HepG2 (cell line): ENCODE measurements at places on chromosomes 3 and 15.

DNA sequence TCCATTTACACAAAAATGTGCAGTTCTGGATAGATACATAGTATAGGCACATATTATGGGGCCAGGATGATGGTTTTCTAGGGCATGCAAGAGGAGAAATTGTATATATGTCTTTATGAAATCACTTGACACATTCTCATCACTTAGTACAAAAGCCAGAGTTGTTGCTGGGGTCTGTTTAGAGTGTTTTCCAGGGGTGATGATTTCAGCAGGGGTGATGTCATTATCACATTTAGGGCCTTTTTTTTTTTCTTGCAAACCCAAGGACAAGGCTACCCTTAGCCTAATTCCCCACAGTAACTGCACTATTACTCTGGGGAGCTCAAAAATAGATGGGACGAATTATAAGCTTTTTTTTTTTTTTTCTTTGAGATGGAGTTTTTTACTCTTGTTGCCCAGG lies 3.6 kb downstream of the ZNF589 start:
- no peak for DNase-seq

DNA sequence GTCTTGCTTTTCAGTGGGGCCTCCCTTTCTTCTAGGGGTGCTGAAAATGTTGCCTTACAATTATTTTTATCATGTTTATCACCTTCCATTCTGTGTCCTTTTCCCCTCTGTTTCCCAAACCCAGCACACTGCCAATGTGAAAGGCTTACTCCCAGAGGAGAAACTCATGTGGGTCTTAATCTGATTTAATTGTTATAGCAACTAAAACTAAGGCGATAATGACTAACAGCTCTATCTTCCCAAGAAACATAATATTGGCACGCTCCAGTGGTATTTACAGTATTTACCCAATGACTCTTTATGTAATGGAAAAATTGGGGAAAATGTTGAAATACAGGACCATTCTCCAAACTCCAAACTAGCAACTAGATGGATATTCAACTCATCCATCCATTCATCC lies 58.4 kb downstream of the MESD start:
- DNase-seq: no peak

GRCh38 chr15:66951531-66952320 lies 113.7 kb upstream of the SMAD3 start:
- no peak for DNase-seq

DNA sequence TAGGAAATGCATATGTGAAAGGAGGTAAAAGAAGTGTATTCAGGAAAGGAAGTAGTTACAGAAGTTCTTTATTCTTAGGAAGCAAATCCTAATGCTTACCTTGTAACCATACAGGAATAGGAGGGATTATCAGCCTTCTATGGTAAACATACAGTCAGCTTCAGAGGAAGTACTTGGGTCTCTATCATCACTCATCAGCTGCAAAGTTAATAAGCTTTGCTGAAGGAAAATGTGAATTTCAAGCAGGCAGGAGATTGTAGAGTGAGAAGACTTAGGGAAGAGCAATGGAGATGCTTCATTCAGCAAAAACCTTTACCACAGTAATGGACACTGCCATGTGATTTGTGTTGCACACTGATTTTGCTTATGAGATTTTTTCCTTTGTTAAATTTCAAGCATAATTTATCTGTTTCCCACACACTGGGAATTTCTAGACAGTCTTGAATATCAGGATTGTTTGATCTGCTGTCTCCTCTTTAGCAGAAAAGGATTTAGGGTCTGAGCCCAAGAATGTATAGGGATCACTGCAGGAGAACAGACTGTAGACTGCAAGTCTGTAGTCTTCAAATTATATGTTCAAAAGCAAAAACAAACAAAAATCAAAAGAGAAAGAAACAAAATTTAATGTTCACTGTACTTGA lies 150.8 kb downstream of the ZNF609 start:
- peak; percentile 48 for DNase-seq

- DNase-seq: no peak
These were observed 42.8 kb downstream of the MAP2K1 start for GRCh38 chr15:66429546-66429945.

DNA sequence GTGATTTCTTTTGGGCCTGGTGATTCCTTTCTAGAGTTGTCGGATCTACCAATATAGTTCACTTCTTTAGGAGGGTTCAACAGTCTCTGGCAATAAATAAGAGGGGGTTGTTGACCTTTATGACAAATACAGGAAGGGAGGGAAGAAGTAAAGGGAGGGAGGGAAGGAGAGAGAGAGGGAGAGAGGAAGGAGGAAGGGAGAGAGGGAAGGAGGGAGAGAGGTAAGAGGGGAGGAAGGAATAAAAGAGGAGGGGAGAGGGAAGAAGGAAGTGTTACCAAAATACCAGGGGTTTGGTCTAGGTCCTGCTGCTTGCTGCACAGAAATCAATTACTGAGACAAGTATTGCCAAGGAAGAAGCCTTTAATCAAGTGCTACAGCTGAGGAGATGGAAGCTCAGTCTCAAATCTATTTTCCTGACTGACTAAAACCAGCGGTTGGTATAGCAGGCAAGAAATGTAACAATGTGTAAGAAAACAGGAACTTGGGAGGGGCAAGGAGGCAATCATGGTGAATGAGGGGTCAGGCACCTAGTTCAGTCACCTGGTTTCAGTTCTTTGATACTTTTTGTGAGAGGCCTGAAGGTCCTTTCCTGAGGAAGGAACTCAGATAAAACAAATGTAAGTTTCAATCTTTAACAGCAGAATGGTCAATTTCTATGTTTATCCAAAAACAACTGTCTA lies 14.1 kb upstream of the TMEM40 start:
- DNase-seq: no peak

- no peak for DNase-seq
These were observed 2.9 kb downstream of the NCEH1 start for GRCh38 chr3:172707967-172708366.

DNA sequence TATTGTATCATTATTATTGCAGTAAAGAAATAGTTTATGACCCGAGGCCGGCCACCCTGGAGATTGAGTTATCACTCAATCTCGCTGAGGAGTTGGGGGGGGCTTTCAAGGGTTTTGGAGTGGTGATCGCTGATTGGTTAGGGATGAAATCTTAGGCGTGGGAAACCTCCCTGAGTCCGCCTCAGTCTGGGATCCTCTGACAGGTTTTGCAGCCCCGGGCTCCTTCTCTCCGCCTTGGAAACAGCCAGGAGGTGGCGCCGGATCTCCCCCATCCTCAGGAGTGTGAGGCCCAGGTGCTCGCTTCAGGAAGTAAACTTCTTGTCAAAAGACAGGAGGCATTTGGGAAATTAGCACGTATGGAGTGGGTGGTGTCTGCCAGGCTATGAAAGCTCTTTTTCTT lies 41.1 kb upstream of the SEC61A1 start:
- peak; percentile 29 for DNase-seq

- no peak for DNase-seq
These were observed 239.1 kb upstream of the GADL1 start for GRCh38 chr3:31133541-31133940.

DNA sequence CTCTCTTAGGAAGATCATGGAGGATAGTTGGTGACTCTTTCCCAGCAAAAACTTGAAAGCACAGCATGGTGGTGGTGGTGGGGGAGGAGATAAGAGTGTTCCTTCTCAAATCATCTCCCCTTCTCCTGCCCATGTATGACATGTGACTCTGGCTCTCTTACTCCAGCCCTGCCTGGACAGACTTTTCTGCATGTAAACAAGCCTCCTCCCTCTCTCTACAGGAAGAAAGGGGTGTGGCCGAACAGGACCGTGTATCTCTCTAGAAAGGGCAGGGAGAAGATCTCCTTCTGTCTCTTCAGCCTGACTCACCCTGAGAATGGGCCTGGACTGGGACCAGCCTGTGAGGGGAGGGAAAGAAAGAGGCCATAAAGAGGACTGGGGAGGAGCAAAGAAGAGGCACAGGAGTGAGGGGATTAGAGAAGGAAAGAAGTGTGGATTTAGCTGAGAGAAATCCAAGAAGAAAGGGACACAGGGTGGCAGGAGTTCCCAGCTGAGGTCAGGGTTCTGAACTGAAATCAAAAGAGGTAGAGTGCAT lies 1.5 kb downstream of the CELF6 start:
- DNase-seq: no peak

- DNase-seq: no peak
These were observed 330.3 kb upstream of the THBS1 start for GRCh38 chr15:39250460-39251186.

DNA sequence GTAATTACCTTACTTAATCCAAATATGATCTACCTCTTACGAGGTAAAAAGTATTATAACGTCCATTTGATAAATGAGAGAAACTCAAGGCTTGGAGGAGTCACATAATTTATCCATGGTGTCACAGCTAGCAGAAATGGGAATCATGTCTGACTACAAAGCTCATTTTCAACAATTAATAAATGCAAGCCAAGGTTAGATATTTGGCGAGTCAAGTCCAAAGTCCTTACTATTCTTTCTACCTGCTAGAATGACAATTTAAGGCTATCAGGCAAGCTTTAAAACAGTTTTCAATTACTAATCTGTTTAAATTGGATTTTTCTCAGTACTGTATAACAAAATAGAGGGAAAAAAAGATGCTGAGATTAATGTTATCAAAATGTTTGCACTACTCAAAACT lies 68.6 kb downstream of the DLG1 start:
- DNase-seq: no peak

DNA sequence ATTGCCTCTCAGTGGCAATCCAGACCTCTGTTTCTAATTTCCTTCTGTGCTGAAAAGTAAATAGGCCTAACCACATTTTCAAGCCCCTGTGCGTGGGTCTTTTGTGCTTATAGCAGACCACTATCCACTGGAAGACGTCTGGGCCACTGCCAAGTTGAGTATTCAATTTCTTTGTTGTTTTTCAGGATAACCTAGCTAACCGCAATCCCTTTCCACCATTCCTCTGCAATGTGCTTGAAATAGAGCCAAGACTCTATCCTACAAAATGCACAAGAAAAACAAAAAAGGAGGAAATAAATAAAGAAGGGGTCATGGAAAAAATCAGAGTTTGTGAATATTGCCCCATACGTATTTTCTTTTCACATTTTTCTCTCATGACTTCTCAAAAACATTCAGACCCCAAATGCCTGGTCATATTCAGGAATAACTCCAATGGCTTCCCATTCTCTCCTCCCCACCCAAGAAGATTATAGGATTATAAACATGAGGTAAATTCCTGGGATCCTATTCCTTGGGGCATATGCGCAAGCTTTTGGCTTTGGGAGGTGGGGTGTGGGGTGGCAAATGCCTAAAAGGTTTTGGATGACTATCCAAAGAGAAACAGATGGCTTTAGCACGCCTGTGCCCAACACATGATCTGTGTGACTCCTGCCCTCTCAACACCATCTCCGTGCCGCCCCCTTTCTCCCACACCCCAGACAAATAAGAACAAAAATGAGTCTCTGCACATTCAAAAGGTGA lies 217.9 kb upstream of the THBS1 start:
- no peak for DNase-seq

GRCh38 chr3:89565098-89565497 lies 457.7 kb downstream of the EPHA3 start:
- DNase-seq: no peak

- DNase-seq: peak; percentile 91
These were observed 57.6 kb downstream of the FNDC3B start for GRCh38 chr3:172096881-172097420.

- no peak for DNase-seq
These were observed 3.3 kb downstream of the PIK3CA start for GRCh38 chr3:179151474-179151873.

- DNase-seq: no peak
These were observed 47.5 kb downstream of the NR1I2 start for GRCh38 chr3:119829420-119829819.
